ENCODE measurements at places on chromosomes 12 and 14.

DNA sequence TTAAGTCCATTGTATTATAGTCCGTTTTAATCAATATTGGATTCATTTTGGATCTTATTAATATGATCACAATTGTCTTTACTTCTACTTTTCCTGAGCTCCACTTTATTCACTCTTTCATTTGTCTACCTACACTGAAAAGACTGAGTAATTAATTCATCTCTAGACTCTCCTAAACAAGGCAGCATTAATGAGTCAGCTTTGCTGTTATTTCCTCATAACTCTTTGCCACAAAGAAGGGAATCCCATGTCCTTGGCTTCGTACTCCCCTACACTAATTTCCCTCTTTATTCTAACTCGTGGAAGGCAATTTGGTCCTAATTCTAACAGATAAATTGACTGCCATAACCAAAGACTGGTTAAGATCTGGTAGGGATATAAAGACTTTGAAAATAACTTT is 91.9 kb downstream of the ARMH4 start:
- DNase-seq: no peak

DNA sequence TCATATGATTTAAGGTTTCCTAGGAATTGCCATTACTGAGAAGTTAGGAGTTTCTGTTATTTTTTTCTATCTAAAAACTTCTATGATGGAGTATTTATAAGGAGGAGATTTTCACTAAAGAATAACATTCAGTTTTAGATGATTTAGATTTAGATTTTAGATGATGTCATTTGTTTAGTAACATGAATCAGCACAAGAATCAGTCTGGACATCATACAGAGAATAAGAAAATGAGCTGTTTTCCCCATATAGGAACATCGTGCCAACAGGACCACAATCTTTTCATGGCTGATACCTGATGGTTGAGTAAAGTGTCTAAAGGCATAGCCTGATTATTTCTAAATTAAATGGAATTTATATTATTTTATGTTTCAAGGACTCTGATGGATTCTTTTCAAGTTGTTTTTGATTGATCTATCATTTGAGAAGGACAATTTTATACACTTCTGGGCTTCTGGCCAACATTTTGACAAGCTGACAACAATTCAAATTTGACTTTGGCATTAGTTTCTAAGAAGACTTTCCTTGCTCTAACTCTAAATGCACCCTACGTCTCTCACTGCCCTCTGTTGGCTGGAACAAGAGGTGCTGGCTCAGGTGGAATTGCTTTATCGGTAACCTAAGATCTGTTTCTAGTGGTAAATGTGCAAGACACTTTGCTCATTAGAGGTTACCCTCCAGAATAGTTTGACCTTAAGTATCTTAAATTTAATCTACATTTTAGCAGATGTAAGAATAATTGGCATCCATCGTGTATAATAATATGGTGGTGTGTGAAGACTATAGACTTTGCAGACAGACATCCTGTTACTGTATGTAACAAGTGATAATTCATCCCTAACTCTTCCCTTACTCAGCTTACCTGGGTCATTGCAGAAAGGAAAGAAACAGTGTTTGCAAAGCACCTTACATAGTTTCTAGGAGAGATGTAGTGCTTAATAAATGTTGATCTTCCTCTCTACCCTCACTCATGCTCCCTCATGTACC is 42.8 kb upstream of the CPSF6 start:
- no peak for DNase-seq

DNA sequence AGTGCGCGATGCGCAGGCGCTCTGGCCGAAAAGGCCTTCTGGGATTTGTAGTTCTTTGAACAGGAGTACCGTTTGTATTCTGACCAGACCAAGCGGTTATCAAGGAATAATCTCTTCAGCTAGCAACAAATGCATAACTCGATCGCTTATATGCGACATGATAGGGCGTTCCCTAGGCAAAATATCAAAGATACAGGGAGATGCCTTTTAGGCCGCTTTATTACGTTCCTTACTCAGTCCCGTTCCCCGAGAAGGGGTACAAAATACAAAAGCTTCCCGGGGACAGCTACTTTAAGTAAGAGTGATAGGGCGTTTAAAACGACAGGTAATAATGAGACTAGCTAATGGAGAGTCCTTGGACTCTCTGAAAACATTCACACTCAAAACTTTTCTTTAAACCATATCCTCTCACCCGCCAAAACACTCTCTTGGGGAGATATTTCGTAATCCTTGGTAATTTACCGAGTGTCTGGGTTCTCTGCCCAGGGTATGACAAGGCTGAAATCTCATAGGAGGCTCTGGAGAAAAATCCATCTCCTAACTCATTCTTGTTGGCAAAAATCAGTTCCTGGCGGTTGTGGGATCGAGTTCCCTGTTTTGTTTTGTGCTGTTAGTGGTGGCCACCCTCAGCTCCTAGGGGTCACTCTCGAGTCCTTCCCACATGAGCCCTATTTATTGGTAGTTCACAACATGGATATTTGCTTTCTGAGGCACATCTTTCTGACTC is 412 bp upstream of the SNW1 start:
- DNase-seq: no peak

- no peak for DNase-seq
These were observed 164.0 kb downstream of the FOXN3 start for GRCh38 chr14:89252887-89253532.

DNA sequence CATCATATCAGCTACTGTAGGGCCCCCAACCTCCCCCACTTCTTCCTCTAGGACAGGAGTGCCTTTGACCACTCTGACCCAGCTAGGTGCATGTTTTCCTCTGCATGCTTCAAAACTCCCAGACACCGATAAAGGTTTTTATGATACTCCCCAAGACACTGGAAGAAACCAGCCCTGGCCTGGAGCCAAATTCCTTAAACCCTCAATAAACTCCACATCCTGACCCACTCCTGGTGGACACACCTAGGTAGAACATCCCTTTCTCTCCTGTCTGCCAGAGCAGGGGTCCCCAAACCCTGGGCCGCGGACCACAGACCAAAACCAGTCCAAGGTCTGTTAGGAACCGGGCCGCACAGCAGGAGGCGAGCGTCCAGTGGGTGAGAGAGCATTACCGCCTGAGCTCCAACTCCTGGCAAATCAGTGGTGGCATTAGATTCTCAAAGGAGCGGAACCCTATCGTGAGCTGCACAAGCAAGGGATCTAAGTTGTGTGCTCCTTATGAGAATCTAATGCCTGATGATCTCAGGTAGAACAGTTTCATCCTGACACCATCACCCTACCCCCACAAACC is 49.6 kb downstream of the NT5DC3 start:
- DNase-seq: no peak

GRCh38 chr14:100111931-100112704 is 46.9 kb downstream of the EVL start:
- DNase-seq: no peak

- no peak for DNase-seq
These were observed 180.8 kb downstream of the ZFP36L1 start for GRCh38 chr14:68612049-68612448.
